Fibroblast of lung (primary cell): ENCODE measurements at places on chromosomes 5 and 9.
A peak's percentile ranks its signal among the peaks of the same experiment; 100 is the strongest.

GRCh38 chr5:172594431-172594830 lies 46.6 kb upstream of the NEURL1B start:
- no peak overlapping the region for H3K4me3 ChIP-seq
- peaks cover 2% of the 10 kb centered on the region for H3K27me3 ChIP-seq
- no peak overlapping the region for H3K27ac ChIP-seq

DNA sequence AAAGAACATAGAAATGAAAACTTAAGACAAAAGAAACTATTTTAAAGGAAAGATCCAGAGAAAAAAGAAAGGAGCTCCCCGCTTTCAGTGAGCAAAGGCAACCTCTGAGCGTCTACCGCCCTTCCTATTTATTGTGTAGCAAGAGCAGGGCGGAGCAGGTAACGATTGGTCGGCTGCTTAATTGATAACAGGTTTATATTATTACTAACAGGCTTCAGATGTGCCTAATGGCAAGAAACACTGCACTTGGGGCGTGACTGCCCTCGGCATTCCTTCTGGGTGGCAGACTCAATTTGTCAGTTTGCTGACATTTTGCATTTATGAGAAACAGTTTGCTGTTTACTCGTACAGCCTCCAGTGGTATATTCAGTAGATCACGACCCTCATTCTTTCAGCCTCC lies 482.7 kb upstream of the C9orf72 start:
- no peaks in the 10 kb centered on the region for H3K27me3 ChIP-seq
- no peaks in the 10 kb centered on the region for H3K4me1 ChIP-seq
- DNase-seq: no peak

GRCh38 chr5:119449882-119450281 lies 2.4 kb upstream of the HSD17B4 start:
- H3K36me3 ChIP-seq: no peaks in the 10 kb centered on the region
- H3K4me1 ChIP-seq: no peaks in the 10 kb centered on the region
- DNase-seq: no peak
- H3K27me3 ChIP-seq: peaks cover 4% of the 10 kb centered on the region
- H3K4me3 ChIP-seq: no peak overlapping the region
- H3K27ac ChIP-seq: no peak overlapping the region

- H3K4me1 ChIP-seq: no peaks in the 10 kb centered on the region
- DNase-seq: no peak
- peaks cover 46% of the 10 kb centered on the region for H3K27me3 ChIP-seq
- no peak overlapping the region for H3K27ac ChIP-seq
- no peak overlapping the region for H3K4me3 ChIP-seq
- H3K36me3 ChIP-seq: no peaks in the 10 kb centered on the region
Measured at GRCh38 chr9:34963552-34963951, 5.5 kb downstream of the PHF24 start.

- no peaks in the 10 kb centered on the region for H3K36me3 ChIP-seq
- no peak for DNase-seq
- H3K27me3 ChIP-seq: peaks cover 21% of the 10 kb centered on the region
Measured at GRCh38 chr9:126687930-126688461, 74.3 kb downstream of the LMX1B start.

- peaks cover 8% of the 10 kb centered on the region for H3K4me1 ChIP-seq
- H3K4me3 ChIP-seq: no peak overlapping the region
- peak; percentile 92 for DNase-seq
Measured at GRCh38 chr5:173498286-173498685, 118.2 kb downstream of the BOD1 start.

GRCh38 chr9:32500768-32501167 lies 25.2 kb downstream of the RIGI start:
- H3K4me3 ChIP-seq: no peak overlapping the region
- H3K4me1 ChIP-seq: peaks cover 4% of the 10 kb centered on the region
- H3K36me3 ChIP-seq: peaks cover 2% of the 10 kb centered on the region
- no peak overlapping the region for H3K27ac ChIP-seq

GRCh38 chr5:164319161-164319560 lies 813.7 kb downstream of the MAT2B start:
- DNase-seq: no peak
- no peaks in the 10 kb centered on the region for H3K36me3 ChIP-seq
- no peaks in the 10 kb centered on the region for H3K4me1 ChIP-seq
- H3K27me3 ChIP-seq: no peaks in the 10 kb centered on the region
- no peak overlapping the region for H3K27ac ChIP-seq

DNA sequence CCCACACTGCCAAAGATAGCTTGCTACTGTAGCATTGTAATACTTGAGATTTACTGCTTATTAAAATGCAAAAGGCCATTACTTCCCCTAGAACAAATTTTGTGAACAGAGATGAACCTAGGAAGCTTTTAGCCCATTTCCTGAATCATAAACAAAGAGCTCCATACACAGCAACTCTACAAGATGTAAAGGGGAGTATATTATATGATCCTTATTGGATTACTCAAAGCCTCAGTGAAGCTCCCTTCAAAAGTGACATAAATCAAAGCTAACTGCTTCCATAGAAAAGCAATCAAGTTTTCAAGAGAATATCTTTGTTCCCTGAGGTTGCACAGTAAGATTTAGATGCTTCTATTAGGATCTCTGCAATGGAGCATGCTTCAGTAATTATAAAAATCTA lies 629.8 kb downstream of the EFNA5 start:
- H3K4me1 ChIP-seq: no peaks in the 10 kb centered on the region
- H3K4me3 ChIP-seq: no peak overlapping the region
- no peaks in the 10 kb centered on the region for H3K36me3 ChIP-seq
- H3K27me3 ChIP-seq: no peaks in the 10 kb centered on the region
- no peak for DNase-seq

DNA sequence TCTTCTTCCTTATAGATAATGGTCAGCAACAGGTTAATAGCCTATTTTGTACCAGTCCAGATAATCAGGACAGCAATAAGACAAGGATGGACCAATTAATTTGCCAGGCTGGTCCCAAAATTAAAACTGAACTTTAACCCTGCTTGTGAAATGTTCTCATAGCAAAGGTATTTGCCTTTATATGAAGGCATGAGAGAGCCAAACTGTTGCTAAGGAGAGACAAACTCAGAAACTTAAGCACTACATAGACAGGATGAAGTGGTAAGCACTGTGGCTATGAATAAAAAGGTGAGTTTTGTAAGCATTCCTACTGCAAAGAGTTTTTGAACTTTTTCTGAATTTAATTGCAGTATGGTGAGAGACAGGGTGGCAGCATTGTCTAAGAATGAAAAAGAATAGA lies 174.7 kb upstream of the PPP1R2B start:
- no peaks in the 10 kb centered on the region for H3K36me3 ChIP-seq
- DNase-seq: peak; percentile 7
- H3K27ac ChIP-seq: no peak overlapping the region
- H3K4me3 ChIP-seq: no peak overlapping the region

DNA sequence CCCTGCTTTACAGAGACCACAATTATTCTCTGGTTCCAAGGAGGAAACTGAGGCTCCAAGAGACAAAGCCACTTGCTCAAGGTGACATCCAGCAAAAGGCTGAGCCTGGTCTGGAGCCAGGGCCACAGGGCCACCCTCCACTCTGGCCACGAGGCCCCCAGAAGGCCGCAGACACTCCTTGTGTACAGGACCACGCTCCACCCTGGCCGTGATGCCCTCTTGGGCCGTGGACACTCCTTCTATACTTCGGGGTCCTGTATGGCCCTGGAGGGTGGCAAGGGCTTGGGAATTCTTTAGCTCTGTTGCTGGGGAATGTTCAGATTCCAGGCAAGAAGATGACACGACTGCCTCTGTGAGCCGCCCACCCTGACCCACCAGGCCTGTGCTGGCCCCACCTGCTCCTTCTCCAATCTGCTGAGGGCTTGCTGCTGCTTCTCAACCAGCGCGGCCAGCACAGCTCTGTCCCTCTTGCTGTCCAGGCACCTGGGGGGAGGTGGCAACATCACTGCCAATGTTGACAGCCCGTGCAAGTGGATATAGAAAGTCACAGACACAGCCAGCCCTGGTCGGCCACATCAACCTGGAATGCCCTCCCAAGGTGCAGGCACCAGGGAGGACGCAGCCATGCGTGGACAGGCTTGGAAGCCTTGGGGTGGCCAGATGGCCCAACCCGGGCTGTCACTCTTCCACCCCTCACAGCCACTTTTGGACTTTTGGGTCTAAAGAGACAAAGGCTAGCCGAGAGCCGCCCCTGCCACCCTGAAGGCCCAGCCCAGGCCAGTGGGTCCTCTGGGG lies 20.1 kb upstream of the QSOX2 start:
- no peak overlapping the region for H3K27ac ChIP-seq
- H3K36me3 ChIP-seq: no peaks in the 10 kb centered on the region
- no peak overlapping the region for H3K4me3 ChIP-seq
- H3K27me3 ChIP-seq: peaks cover 4% of the 10 kb centered on the region

DNA sequence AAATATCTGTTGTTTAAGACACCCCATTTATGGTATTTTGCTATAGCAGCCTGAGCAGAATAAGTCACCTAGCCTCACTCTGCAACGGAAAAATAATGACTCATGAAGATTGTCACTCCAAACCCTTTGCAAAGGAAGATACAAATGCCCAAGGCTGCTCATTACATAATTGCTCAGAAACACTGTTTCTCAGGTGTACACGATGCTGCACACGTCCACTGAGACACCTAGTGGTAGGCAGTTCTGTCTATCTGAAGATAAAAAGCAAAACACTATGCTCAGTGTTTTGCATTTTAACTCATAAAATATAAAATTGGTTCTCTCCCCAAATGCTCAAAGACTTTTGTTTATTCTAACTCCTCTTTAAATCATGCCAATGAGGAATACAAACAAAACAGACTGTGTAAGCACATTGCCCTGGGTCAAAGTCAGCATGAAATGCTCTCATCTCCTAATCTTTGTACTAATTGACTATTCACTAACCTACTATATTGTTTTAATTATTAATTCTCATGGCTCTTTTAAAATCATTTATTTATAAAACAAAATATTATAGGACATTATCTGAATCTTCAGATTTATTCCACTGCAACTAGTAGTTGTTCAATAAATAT lies 7.7 kb upstream of the TSLP start:
- H3K27ac ChIP-seq: no peak overlapping the region
- no peaks in the 10 kb centered on the region for H3K27me3 ChIP-seq
- DNase-seq: peak; percentile 14
- no peak overlapping the region for H3K4me3 ChIP-seq
- H3K36me3 ChIP-seq: no peaks in the 10 kb centered on the region

- no peak overlapping the region for H3K27ac ChIP-seq
- H3K36me3 ChIP-seq: no peaks in the 10 kb centered on the region
- H3K4me1 ChIP-seq: no peaks in the 10 kb centered on the region
- peak; percentile 2 for DNase-seq
- no peaks in the 10 kb centered on the region for H3K27me3 ChIP-seq
- H3K4me3 ChIP-seq: no peak overlapping the region
Measured at GRCh38 chr5:179008667-179009066, 13.5 kb upstream of the GRM6 start.

- no peak overlapping the region for H3K27ac ChIP-seq
- H3K4me1 ChIP-seq: no peaks in the 10 kb centered on the region
- no peaks in the 10 kb centered on the region for H3K27me3 ChIP-seq
- DNase-seq: peak; percentile 5
- H3K4me3 ChIP-seq: no peak overlapping the region
- H3K36me3 ChIP-seq: no peaks in the 10 kb centered on the region
Measured at GRCh38 chr5:88183255-88183654, 85.4 kb downstream of the TMEM161B start.

- no peak overlapping the region for H3K4me3 ChIP-seq
- H3K36me3 ChIP-seq: no peaks in the 10 kb centered on the region
- DNase-seq: no peak
- no peak overlapping the region for H3K27ac ChIP-seq
Measured at GRCh38 chr5:98906756-98907355, 22.0 kb downstream of the CHD1 start.

DNA sequence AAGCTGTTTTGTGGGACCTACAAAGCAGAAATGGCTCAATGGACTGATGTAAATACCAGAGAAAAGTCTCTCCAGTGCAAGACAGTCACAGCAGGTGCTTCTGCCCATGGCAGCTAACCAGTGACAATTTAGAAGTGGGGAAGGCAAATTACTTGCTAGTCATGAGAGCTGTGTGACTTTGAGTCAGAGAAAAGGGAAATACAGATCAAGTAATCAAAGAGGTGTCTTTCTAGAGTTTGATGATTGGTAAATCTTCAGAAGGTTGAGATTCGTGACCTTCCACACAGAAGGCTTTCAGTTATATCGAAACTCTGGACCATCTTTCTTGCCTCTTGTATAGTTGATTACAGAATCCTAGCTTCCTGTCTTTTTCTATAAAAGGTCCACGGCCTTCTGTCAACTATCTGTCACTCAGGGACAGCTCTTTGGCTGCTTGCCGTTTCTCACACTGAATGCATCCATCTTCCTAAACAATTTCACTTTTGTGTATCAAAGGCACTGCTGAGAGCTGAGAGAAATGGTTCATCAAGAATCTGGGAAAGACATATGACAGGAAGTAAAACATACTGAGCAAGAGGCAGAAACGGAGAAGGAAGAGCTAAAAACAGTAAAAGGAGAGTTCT lies 993.9 kb upstream of the ACO1 start:
- no peak overlapping the region for H3K27ac ChIP-seq
- H3K36me3 ChIP-seq: no peaks in the 10 kb centered on the region
- no peak overlapping the region for H3K4me3 ChIP-seq
- no peaks in the 10 kb centered on the region for H3K27me3 ChIP-seq

- no peak overlapping the region for H3K4me3 ChIP-seq
- no peaks in the 10 kb centered on the region for H3K4me1 ChIP-seq
- no peak for DNase-seq
- H3K36me3 ChIP-seq: no peaks in the 10 kb centered on the region
- no peak overlapping the region for H3K27ac ChIP-seq
Measured at GRCh38 chr9:92970467-92970923, 23.2 kb downstream of the FGD3 start.

DNA sequence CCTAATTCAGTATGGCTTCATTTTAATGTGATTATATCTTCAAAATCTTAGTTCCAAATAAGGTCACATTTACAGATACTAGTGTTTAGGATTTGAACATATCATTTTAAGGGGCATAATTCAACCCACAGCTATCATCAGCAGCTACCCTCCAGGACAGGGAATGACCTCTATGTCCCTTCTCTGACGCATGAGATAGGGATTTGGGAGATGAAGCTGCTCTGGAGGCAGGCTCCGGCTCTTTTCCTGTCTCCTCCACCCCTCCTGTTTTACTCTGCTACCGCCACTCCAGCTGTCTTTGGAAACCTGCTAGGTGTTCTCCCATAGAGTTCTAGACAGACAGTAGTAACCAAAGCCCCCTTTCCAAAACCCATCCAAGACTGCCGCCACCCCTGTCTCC lies 119.2 kb downstream of the CARTPT start:
- H3K27me3 ChIP-seq: peaks cover 8% of the 10 kb centered on the region
- no peak overlapping the region for H3K27ac ChIP-seq
- H3K4me1 ChIP-seq: no peaks in the 10 kb centered on the region
- no peak for DNase-seq

- H3K27ac ChIP-seq: no peak overlapping the region
- H3K4me3 ChIP-seq: no peak overlapping the region
- H3K4me1 ChIP-seq: no peaks in the 10 kb centered on the region
- DNase-seq: no peak
- no peaks in the 10 kb centered on the region for H3K27me3 ChIP-seq
- no peaks in the 10 kb centered on the region for H3K36me3 ChIP-seq
Measured at GRCh38 chr9:122016309-122016708, 76.8 kb downstream of the TTLL11 start.
